Stimulated activated CD4-positive, alpha-beta T cell treated with anti-CD3 and anti-CD28 coated beads, Interleukin-12 subunit alpha, Interleukin-12 subunit beta, amount 100 ng/mL, for 48 hours (primary cell): ENCODE measurements at places on chromosomes 5 and 9.

GRCh38 chr5:68169903-68170302 lies 45.7 kb upstream of the PIK3R1 start:
- no peak for DNase-seq

DNA sequence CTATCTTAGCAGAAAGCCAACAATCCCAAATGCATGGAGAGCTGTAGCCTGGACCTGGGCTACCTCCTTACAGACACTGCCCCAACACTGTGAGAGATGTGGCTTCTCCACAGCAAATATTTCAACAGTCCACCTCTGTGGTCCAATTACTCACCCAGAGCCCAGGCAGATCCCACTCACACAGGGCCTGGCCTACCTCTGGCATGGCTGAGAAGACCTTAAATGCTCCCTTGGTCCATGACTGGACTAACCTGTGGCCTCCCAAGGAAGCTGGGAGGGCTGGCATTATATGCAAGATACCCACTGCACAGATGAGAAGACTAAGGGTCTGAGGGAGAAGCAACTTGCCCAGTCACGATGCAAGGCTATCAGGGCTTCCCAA lies 22.8 kb upstream of the SLC25A51 start:
- no peak for DNase-seq

DNA sequence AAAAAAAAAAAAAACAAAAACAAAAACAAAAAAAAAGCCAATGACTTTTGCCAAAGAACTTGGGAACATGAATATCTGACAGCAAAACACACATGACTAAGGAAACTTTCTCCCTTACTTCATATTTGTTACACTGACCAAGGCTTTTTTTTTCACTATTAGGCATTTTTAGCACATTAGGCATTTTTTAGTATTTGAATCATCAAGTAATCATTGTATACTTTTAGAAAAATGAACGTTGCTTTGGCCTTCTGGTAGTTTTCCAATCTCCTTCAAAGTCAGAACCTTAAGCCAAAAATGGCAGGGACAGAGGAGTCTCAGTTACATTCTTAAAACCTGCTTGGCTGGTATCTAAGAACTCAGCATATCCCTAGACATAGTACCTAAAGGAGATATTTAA lies 19.3 kb downstream of the NREP start:
- no peak for DNase-seq

- DNase-seq, result no peak
These were observed 52.3 kb downstream of the KIF24 start for GRCh38 chr9:34276772-34277171.

DNA sequence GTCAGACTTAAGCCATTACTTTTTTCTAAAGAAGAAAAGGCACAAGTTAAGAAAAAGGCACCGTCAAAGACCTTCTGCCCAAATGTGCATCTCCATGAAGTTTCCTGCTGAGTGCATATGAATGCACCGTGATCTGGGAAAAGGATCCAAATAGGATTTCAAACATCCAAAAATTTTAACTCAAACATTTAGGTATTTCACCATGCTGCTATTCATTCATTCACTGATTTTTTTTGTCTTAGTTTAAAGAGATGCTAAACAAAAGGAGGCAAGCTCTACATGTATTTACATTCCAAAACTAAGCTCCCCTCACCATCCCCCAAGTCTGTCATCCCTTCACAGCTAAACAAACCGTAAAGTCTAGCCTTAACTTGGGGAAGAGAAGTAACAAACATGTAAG lies 291.9 kb downstream of the ARL15 start:
- no peak for DNase-seq

DNA sequence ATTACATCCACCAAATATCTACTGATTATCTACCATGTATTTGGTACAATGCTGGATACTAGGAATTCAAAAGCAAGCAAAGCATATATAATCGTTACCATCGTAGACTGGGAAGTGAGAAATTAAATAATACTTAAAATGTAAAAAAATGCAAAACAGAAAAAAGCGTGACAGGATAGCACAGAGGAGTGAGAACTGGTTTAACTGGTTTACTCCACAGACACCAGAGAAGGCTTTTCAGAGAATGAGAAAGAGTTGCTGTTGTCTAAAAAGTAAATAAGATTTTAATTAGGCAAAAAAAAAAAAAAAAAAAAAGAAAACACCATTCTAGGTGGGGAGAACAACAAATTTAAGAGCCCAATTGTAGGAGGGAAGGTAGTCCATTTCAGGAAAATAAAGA lies 657.9 kb upstream of the ST8SIA4 start:
- DNase-seq, result no peak

- no peak for DNase-seq
These were observed 81.7 kb downstream of the DCP2 start for GRCh38 chr5:113058269-113058668.

GRCh38 chr9:82363682-82364081 lies 375.1 kb downstream of the SPATA31D1 start:
- no peak for DNase-seq

DNA sequence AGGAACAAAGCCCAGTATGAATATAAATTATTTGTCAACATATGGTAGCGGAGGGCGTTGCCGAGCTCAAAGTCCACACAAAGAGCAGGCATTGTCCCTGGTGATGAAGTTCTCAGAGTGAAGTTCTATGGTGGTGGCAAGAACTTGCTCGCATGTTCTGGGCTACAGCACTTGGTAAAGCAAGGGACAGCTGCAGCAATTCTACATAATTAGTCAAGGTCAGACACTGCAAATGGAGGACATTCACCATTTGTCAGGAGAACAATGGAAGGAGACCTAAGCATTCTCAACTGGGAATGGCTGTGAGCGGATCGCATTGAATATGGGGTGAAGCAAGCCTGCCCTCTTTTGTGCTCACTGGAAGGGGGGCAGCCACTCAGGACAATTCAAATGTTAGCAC lies 503.8 kb upstream of the ADAMTS16 start:
- DNase-seq, result no peak

- DNase-seq, result no peak
These were observed 33.2 kb downstream of the TNFSF8 start for GRCh38 chr9:114897196-114897595.

DNA sequence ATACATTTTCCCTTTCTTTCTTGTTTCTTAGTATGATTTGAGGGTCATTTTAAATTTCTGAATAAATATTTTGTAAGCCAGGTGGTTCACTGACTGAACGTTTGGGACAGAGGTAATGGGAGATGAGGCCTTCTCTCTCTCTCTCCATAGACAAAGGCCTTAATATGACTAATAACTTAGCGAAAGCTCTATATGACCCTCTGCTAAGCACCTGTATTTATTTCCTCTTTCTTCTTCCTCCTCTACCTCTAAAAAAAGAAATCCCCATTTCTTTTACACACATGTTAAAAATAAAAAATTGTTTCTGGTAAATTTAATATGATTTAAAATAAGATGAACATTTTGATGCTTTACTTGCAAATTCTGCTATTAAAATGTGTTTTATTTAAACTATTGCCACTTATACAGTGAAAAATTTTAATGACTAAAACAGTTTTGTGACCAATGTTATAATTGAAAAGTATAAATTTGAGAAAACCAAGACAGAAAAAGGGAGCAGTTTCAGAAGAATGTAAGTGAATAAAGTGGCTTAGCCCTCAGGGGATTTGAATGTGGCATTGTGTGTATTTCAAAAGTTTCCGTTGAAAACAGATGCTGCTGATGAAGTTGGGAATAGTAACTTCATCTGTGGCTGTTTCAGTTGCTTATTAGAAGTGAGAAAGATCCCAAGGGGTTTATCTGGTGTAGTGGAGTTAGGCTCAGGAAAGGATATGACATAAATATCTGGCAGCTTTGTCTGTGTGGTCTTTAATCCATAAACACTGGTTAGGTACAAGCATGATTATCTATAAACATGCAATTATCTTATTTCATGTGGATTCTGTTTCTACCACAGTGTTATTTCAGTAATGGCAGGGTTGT lies 128.6 kb upstream of the GRHPR start:
- no peak for DNase-seq

DNA sequence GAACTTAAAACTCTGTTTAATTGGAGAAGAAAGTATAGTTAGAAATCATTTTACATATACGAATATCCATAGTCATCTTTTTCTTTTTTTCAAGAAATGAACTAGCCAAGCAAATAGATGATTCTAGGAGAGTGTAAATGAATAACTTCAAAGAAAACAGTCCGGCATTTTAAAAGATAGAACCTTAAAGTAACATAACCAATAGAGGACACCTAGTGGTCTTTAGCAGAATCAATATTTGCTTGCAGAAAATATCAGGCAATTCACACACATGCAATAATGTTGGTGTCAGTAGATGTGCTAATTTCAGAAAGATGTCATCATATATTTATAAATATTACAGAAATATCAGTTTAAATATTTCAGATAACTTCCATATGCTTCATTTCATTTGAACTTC lies 57.1 kb downstream of the HCN1 start:
- DNase-seq, result no peak

DNA sequence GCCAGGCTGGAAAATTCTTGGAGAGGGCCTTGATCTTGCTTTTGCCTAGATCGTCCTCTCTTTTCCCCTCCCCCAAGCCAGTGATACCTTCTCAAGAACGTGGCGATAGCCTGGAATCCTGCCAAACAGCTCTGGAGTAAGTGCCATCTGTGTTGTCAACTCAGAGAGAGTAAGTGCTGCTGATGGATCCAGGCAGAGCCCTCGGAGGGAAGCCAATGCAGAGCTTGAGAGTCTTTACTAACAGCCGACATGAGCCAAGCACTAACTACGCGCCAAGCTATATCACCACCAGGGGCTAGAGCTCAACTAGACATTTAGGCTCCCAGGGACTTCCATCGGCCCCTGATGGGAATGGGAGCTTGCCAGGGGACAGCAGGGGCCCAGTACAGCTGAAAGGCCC lies 17.6 kb downstream of the RAPGEF1 start:
- no peak for DNase-seq

- no peak for DNase-seq
These were observed 15.0 kb downstream of the GFI1B start for GRCh38 chr9:132993511-132993939.

GRCh38 chr9:12231832-12232231 lies 461.4 kb upstream of the TYRP1 start:
- DNase-seq, result no peak

- peak; percentile 45 for DNase-seq
These were observed 807 bp upstream of the PLGRKT start for GRCh38 chr9:5438301-5439162.

GRCh38 chr5:57267805-57268204 lies 93.9 kb downstream of the GPBP1 start:
- no peak for DNase-seq

DNA sequence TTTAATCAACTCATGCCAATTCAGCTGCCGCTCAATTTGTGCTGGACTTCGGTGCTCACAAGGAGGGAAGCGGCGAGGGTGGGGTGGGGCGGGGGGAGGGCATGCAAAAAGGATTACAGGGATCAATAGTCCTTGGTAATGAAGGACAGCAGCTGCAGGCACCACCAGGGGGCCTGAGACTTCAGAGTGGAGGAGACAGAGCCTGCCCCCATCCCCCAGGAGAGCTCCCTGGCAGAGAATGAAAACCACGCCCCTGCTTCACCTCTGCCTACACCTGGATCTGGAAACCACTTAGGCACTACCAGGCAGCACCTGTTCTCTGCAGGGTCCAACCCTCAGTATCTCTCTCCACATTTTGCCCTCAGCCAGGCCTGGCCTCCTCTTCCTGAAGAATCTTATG lies 155.6 kb downstream of the TRIM32 start:
- no peak for DNase-seq

DNA sequence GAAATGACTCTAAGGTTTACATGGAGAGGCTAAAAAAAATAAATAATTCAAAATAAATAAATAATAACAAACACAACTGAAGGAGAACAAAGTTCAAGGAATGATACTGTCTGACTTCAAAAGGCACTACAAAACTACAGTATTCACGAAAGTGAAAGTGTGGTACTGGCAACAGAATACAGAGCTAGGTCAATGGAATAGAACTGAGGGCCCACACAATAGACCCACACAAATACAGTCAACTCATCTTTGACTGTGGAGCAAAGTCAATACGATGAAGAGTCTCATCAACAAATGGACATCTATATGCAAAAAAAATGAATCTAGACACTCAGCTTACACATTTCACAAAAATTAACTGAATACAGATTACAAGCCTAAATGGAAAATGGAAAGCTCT lies 75.3 kb downstream of the FBXW11 start:
- DNase-seq, result no peak
